Fibroblast of upper back skin (primary cell): ENCODE measurements at places on chromosomes 11 and 22.
A peak's percentile ranks its signal among the peaks of the same experiment; 100 is the strongest.

- no peak for DNase-seq
These were observed 215.1 kb downstream of the PGR start for GRCh38 chr11:100914415-100915110.

DNA sequence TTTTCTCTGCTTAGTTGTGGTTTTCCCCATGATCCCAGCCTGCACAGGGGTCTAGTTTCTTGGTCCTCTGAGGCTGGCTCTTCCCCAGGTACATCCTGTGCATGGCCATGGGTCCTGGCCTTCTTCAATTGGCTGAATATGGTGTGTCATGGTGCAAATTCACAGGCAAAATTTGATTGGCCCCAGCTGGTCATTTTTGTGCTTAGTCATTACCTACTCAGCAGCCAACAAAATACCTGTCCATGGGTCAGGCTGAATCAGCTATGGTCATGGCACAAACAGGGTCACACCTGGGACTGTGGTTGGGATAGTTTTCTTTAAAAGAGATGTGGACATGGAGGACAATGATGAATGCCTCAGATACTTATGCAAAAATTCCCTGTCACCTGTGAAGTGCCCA, 85.7 kb downstream of the CSNK2A3 start:
- DNase-seq = no peak

- no peak for DNase-seq
These were observed 26.4 kb downstream of the SCN4B start for GRCh38 chr11:118126082-118126838.

GRCh38 chr11:6431861-6432260, 8.9 kb downstream of the HPX start:
- peak; percentile 85 for DNase-seq

DNA sequence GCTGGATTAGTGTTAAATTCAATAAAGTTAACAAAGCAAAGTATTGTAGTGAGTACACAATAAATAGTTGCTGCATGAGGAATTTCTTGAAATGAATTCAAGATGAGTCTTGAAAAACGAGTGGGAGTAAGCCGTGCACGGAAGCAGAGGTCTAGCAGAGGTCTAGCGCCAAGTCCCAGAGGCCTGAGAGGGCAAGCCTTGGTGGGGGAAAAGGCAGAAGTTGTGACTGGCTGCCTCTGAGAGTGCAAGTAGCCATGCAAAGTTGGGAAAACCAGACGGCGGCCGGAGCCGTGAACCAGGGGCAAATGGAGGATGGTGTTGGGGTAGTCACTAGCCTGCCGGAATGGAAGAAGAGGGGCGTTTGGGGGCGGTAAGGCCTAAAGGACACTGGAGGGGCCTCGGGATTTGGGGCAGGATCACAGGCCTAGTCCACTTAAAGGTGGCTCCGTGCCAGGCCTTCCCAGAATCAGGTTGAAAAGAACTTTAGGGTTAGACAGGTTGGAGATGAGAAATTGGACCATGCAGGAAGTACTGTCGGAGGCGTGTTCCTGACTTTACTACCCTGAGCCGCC, 379 bp upstream of the SLC3A2 start:
- peak; percentile 67 for DNase-seq

GRCh38 chr11:87150936-87151335, 113.2 kb downstream of the TMEM135 start:
- no peak for DNase-seq

GRCh38 chr11:92794783-92795182, 174.7 kb upstream of the MTNR1B start:
- no peak for DNase-seq

DNA sequence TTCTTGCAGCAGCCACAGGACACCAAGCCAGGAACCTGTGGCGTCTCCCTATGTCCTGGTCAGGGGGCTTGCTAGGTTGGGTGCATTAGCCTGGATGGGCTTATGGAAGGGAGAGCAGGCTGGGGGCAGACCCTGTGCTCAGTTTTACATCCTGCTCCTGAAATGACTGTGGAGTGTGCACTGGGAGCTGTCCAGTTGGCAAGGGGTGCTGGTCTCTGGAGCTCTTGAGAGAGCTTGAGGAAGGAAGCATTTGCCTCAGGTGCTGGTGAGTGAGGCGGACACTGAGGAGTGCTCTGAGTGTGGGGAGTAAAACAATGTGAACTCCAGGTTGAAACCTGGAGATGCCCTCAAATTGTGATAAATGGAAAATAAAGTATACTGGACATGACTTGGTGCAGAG, 3.4 kb downstream of the SCGB1D4 start:
- peak; percentile 16 for DNase-seq
